Endodermal cell (in vitro differentiated cells): ENCODE measurements at places on chromosomes 4 and X. TPM values are rescaled to one million over a fixed set of nuclear protein-coding genes. Genes with fewer than 3 reads are reported as not detected.
A peak's percentile ranks its signal among the peaks of the same experiment; 100 is the strongest.

- no peak overlapping the region for H3K27ac ChIP-seq
- H3K27me3 ChIP-seq: no peaks in the 10 kb centered on the region
- DNase-seq: no peak
- H3K4me1 ChIP-seq: no peaks in the 10 kb centered on the region
Observed at GRCh38 chrX:11792461-11793421, 34.7 kb downstream of the MSL3 start.

- no peaks in the 10 kb centered on the region for H3K27me3 ChIP-seq
- H3K27ac ChIP-seq: no peak overlapping the region
- H3K4me3 ChIP-seq: no peak overlapping the region
- no peak for DNase-seq
Observed at GRCh38 chr4:155062948-155063347, 145.5 kb upstream of the NPY2R start.

Gene TLR10
- not detected in 3 replicates for total RNA-seq

- H3K4me3 ChIP-seq: no peak overlapping the region
- no peak overlapping the region for H3K27ac ChIP-seq
- DNase-seq: no peak
- no peaks in the 10 kb centered on the region for H3K36me3 ChIP-seq
Observed at GRCh38 chr4:7726665-7727413, 212.8 kb downstream of the AFAP1 start.

GRCh38 chrX:110402091-110402849 is 43.6 kb downstream of the RTL9 start:
- H3K4me1 ChIP-seq: peaks cover 2% of the 10 kb centered on the region
- no peaks in the 10 kb centered on the region for H3K36me3 ChIP-seq
- no peak for DNase-seq

GRCh38 chr4:141132072-141132708 is 1.1 kb downstream of the RNF150 start:
- H3K27me3 ChIP-seq: peaks cover 33% of the 10 kb centered on the region
- peaks cover 7% of the 10 kb centered on the region for H3K4me1 ChIP-seq
- H3K36me3 ChIP-seq: no peaks in the 10 kb centered on the region
- H3K27ac ChIP-seq: no peak overlapping the region

Gene ADAMTS3
- total RNA-seq: 6.8 to 13.3 TPM (median 13.0 TPM) in 3 replicates

Gene PIM2
- total RNA-seq: 26.2 to 112 TPM (median 26.9 TPM) in 3 replicates

DNA sequence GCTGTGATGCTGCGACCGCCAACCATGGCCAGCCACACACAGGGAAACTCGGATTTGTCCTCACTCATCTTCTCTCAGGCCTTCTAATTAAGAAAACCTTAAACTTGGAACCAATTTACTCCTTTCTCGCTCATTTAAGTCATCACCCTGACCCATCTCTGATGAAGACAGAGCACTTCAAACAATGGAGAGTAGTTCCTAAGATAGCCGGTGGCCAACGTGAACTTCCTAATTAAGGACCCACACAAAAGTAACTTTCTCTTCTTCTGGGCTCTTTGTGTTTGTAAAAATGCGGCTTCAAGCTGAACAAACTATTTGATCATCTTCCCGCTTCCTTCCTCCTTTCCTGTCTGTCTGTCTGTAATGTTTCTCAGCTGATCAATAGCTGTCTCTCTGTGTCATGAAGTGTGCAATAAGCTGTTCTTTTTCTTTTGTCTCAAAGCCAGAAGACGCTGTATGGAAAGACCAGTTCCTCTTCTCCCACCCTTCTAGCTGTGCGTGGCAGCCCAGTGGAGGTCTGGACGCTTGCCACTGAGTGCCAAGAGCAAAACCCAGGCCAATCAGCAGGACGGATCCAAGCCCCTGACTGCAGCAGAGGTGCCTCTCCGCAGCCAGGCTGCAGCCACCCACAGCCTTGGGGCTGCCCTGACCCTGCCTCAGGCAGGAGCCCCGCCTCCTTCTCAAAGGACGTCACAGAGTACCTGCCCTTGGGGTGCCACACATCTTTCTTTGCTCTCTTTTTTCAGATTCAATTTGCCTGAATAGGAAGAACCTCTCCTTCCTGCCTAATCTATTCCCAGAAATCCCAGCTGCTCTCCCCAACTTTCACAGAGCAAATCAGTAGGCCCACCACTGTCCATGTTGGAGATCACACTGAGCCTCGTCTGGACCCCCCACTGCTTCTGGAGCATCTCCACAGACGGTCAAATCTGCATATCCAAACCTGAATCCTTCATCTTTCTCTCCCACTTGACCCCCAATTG is 59.3 kb downstream of the MAML3 start:
- no peak overlapping the region for H3K4me3 ChIP-seq
- no peaks in the 10 kb centered on the region for H3K36me3 ChIP-seq
- no peaks in the 10 kb centered on the region for H3K27me3 ChIP-seq
- H3K27ac ChIP-seq: peak overlapping the region; percentile 82
- peaks cover 36% of the 10 kb centered on the region for H3K4me1 ChIP-seq

- no peaks in the 10 kb centered on the region for H3K27me3 ChIP-seq
- DNase-seq: no peak
- H3K4me1 ChIP-seq: peaks cover 8% of the 10 kb centered on the region
- no peaks in the 10 kb centered on the region for H3K36me3 ChIP-seq
- H3K4me3 ChIP-seq: no peak overlapping the region
- H3K27ac ChIP-seq: no peak overlapping the region
Observed at GRCh38 chr4:110108422-110108821, 90.0 kb downstream of the ELOVL6 start.

Gene CCNB3
- 0.41 TPM in 1 of 2 replicates, not detected in the other for total RNA-seq

Gene CT47B1
- not detected in 2 replicates for total RNA-seq
